ENCODE measurements at places on chromosomes 1 and 21.

- DNase-seq: no peak
Observed at GRCh38 chr1:27626031-27626935, 8.7 kb downstream of the FGR start.

- no peak for DNase-seq
Observed at GRCh38 chr1:224096773-224097172, 17.1 kb upstream of the FBXO28 start.

DNA sequence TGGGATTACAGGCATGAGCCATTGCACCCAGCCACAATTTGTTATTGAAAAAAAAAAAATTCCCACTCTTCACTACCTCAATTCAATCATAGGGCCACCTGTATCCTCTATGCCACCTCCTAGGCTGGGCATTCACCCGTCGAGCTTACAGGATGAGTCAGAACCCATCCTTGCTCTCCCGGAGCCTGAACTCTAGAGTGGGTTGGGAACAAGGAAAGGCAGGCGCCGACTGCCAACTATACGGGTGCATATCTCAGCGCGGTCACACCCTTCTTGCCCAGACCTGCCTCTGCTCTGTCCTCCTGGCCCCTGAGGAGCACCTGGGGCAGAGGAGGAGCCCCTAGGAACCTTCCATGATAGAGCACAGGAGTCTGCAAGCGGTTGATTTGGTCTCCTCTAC, 21.4 kb upstream of the LBR start:
- DNase-seq: peak; percentile 19

- DNase-seq: no peak
Observed at GRCh38 chr21:31220575-31220974, 123.5 kb downstream of the TIAM1 start.

GRCh38 chr1:155424091-155424490, 103.4 kb downstream of the RUSC1 start:
- DNase-seq: no peak

DNA sequence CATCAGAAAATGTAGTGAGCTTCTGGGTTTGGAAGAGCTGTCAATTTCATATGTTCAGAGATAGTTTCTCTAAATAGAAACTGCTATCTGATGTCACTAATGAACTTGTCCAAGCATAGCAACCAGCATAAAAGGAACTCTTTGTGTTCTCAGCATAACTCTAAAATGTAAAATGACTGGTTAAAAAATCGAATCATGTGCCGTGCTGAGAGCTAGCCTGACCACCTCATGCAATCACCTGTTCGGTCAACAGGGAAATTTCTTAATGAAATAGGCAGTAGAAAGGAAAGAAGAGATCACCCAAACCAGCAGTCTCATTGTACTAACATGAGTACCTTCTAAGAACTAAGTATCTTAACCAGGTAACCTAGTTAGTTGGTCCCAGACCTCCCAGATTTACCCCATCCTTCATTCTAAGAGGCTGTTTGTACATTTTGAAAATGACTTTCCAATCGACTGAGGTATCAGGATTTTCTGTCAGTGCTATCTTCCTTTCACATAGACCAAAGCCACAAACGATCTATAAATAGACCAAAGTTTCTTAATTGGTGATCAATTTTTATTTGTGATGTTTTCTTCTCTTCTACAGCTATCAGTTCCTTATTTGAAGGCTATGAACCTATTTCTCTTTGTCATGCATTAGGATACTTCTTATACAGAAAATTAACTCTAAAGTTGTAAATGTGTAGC, 147.3 kb downstream of the TLR5 start:
- DNase-seq: no peak

DNA sequence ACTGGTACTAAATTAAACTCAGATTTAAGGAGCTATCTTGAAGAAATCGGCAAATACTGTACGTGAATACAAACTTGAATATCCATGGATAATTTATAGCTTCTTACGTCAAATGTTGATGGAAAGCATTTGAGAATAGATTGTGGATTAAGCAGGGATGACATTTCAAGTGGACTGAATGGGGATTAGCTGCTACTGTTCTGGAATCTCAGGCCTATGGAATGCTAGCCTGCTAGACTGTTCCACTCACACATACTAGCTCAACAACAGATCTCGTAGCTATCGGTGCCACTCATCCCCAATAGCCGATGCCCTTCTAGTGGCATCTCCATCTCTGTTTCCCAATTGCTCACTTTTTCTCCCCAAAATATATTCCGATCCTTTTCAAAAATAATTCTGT, 62.0 kb upstream of the USP25 start:
- DNase-seq: no peak

DNA sequence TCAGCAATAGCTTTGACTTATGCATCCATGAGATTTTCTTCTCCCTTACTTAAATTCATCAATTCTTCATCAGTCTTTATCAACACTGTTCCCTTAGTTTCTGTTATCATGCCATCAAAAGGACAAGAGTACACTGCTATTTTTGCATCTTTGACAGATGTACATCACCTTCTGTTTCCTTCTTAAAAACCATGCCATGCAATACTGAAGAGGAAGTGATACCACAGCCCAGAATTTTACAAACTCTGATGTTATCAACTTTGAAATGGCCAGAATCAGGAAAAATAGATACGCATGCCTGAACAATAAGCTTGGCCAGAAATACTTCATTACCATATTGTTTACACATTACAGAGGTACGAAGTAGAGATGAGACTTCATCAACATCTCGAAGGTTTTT, 21.1 kb downstream of the FMO5 start:
- DNase-seq: no peak

GRCh38 chr1:5975133-5975880, 16.9 kb downstream of the NPHP4 start:
- no peak for DNase-seq

DNA sequence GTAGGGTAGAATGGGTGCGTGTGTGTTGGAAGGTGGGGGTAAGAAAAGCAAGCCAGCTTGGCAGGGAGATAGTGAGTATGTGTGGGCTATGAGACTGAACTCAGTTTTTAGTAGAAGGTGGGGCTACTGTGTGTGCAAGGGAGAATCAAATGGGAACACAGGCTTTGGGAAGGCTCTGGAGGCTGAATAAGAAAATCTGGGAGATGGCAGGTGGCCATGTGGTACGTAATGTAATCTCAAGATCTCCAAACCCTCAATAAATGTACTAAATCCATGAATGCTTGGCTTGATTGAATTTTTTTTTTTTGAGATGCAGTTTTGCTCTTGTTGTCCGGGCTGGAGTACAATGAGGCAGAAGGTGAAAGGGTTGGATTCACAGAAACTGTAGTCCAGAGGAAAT, 3.5 kb upstream of the ZSCAN20 start:
- DNase-seq: no peak

- no peak for DNase-seq
Observed at GRCh38 chr1:241658081-241658793, 6.2 kb downstream of the WDR64 start.

- DNase-seq: no peak
Observed at GRCh38 chr1:172845371-172845770, 186.5 kb downstream of the FASLG start.

DNA sequence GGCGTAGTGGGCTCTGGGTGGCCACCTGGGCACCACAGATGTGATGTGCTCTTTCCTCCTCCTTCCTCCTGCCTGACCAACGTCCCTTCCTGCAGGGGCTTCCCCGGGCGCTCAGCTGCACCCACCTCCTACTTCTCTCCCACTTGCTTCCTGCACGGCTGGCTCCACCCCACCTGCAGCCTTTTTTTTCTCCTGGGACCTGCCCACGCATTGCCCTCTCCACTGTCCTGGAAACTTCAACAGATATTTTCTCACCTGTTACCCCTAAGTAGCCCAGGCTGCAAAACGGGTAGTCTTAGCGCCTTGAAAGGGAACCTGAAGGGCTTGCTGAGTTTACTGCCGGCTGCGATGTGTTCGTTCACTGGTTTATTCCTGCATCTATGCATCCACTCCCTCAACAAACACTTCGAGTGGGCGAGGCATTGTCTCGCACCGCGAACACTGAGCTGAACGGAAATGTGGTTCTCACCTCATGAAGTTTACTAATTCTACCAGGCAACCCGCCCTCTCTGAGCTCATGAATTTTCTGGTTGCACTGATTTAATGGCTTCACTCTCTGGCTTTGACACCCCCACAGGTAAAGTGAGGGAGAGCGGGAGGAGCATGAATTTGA, 23.6 kb downstream of the ZBTB18 start:
- no peak for DNase-seq

GRCh38 chr1:244054924-244055263, 3.8 kb downstream of the ZBTB18 start:
- DNase-seq: no peak

- no peak for DNase-seq
Observed at GRCh38 chr1:245334235-245334634, 179.4 kb downstream of the KIF26B start.

GRCh38 chr21:42648606-42649005, 4.8 kb upstream of the PDE9A start:
- no peak for DNase-seq

DNA sequence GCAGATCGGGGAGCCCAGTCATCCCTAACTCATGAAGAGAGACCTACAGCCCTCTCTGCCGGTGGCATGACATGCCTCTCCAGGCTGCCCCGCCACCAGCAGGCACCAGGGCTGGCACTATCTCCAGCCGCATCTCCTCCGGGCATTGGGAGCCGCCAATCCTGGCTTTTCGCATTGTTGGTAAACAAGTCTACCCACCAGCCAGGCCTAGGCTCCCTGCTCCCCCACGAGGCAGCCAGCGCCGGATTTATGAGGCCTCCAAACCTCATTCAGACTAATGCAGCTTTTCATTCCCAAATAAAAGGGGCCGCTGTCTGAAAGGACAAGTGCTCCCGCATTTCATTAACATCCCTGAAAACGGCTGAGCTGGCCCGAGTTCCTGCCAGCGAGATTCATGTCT, 3.4 kb upstream of the GRIK3 start:
- DNase-seq: no peak

GRCh38 chr1:30336550-30337323, 386.6 kb downstream of the MATN1 start:
- DNase-seq: no peak

DNA sequence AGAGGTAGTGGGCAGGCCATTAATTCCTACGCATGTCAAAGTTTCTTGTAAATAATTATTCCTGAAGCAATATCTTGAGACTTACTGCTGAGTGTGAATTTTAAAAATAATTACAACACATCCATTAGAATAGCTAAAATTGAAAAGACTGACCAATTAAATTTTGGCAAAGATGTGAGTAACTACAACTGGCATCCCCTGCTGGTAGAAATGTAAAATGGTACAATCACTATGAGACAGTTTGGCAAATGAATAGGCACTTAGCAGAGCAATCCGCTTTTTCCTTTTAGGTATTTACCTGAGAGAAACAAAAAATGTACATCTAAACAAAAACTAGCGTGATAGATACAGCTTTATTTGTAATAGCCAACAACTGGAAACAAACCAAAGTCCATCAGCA, 798.9 kb downstream of the BRINP3 start:
- no peak for DNase-seq

- DNase-seq: no peak
Observed at GRCh38 chr1:196866974-196867373, 20.9 kb upstream of the CFHR4 start.

DNA sequence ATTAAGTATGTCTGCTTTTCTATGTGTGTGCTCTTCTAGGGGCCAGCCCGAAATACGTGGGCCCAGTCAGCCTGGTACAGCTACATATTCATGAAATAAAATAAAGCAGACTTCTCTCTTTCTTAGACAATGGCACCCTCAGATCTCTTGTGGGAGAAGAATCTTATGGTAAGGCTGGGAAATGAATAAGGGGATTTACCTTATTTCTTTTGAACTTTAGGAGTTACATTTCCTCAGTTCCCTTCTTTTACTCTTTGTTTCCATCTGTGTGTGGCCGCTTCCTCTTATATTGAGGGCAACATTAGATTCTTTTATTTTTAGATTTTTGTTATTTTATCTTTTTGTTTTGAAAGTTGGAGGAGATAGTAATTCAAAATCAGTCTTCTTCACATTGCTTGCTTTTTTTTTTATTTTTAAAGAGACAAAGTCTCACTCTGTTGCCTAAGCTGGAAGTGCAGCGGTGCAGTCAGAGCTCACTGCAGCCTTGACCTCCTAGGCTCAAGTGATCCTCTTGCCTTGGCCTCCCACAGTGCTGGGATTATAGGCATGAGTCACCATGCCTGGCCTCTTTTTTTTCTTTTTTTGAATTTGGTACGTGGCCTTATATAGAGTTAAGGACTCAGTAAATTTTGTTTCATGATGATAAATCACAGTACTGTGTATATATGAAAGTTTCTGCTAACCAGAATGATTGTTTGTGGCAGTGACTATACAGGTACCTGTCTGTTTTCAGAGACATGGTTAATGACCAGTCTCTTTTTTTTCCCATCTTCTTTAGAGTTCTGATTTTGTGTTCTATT, 9.1 kb downstream of the LAMC1 start:
- DNase-seq: no peak

GRCh38 chr1:156851779-156852417, 7.0 kb downstream of the INSRR start:
- no peak for DNase-seq

- DNase-seq: no peak
Observed at GRCh38 chr1:218837051-218837450, 336.6 kb upstream of the LYPLAL1 start.

DNA sequence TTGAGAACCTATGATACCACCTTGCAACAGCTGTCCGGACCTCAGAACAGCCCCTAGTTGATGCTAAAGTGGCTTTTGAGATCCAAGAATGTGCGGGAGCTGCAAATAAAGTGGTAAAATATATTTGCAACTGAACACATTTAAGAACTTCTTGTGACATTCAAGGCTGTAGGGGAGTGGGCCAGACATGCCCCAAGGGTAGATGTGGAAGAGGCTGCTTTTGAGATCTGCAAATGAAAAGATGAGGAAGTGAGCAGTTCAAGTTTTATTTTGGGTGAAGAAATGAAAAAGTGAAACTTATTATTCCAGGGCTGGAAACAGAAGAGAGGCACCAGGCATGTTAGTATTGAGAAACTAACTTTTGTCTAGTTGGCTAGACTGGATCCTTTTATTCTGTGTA, 359.5 kb upstream of the PLXNA2 start:
- DNase-seq: no peak

DNA sequence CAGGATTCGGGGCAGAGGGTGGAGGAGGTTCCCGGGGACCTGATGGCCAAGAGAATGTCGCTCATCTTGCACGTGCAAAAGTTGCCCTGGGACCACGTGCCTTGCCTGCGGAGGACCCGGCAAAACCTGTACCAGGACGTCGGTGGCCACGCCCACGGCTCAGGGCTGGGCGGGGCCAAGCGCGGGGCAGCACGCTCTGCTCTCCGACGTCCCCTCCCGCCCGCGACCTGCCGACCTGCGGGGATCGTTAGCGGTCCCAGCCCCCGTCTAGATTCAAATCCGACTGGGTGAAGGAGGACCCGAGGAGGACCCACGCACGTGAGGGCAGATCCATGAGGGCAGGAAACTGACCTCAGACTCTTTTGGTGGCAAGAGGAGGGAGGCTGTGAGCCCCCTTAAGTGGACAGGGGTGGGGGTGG, at the start of gene C1orf167:
C1orf167 (plus strand) TSS at position 206 of the 419 bp plus-strand sequence. CDS start 2,208 bp downstream, outside the sequence.
- DNase-seq: no peak

DNA sequence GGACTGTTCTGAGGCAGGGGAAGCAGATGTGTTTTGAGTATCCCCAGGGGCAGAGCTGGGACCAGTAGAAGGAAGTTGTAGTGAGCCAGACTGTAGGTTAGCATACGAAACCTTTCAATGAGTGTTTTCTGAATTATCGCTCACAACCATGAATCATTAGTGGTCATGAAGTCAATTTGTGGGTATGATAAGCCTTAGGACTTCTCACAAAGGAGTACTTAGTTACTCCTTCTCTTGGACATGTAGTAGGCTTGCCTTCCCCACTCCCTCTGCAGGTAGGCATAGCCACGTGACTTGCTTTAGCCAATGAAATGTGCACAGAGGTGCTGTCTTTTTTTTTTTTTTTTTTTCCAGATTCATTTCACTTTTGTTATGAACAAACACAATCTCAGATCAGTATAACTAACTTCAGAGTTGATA, 23.9 kb upstream of the FAAH start:
- DNase-seq: no peak

GRCh38 chr1:224542783-224543440, 73.2 kb upstream of the CNIH3 start:
- DNase-seq: no peak

Measured in coronary artery (tissue), 2 donors.